ENCODE measurements at places on chromosomes 4 and X.

GRCh38 chrX:5726224-5726623 lies 502.4 kb downstream of the NLGN4X start:
- no peak for DNase-seq

- no peak for DNase-seq
Observed at GRCh38 chrX:152601848-152602616, 35.7 kb upstream of the GABRQ start.

DNA sequence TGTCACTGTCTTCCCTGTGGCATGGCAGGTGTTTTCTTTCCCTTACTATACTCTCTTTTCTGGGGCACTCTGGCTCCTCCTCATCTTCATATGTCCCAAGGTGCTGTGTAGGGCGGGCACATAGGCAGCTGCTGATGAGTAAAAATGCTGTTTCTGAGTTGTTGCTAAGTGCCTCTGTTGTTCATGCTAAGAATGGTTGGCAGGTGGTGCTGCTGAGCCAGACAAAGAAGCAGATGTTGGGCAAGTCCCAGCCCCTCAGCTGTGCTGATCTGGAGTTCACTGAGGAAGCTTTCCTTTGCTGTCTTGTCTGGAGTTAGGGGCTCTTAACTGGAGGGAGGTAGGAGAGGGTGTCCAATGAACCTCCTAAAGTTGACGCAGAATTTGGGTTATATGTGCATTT lies 40.6 kb downstream of the HADH start:
- DNase-seq = no peak

GRCh38 chr4:96504386-96504785 lies 664.5 kb downstream of the PDHA2 start:
- DNase-seq = no peak

- DNase-seq = no peak
Observed at GRCh38 chr4:15945516-15945915, 7.0 kb upstream of the FGFBP1 start.

- no peak for DNase-seq
Observed at GRCh38 chr4:123106747-123107146, 184.3 kb upstream of the NUDT6 start.

DNA sequence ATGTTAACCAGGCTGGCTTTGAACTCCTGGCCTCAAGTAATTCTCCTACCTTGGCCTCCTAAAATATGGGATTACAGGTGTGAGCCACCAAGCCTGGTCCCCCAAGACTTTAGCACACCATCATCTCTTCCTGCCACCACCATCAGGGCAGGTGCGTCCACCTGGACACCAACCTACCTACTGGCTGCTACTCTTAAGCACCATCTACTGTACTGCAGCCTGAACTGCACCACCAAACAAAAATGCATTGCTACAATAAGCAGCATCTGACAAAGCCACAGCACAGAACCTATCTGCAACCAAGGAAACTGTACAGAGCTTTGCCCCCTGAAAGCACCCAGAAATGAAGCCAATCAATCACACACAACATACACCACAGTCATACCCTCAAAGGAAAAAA lies 139.7 kb downstream of the EFHC2 start:
- no peak for DNase-seq

GRCh38 chr4:126737899-126738526 lies 894.7 kb upstream of the INTU start:
- DNase-seq = no peak

DNA sequence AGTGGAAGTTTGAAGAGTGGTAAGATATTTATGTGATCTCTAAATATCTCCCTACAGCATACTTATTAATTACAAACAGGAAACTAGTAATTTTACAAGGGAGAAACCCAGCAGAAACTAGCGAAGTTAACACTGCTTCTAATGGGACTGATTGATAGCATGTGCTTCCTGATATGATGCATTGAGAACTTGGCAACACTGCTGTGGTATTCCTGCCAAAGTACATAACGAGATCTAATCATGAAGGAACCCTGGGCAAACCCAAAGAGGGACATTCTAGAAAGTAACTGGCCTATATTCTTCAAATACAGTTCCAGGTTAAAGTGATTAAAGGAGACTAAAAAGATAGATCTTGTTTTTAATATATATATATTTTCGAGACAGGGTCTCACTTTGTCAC lies 4.6 kb upstream of the GPR34 start:
- DNase-seq = no peak

Measured in stimulated activated CD8-positive, alpha-beta memory T cell treated with anti-CD3 and anti-CD28 coated beads, Interleukin-15, amount 100 ng/mL, for 24 hours (primary cell).